ENCODE measurements at places on chromosomes 7 and 10.

- DNase-seq: no peak
Measured at GRCh38 chr10:20085115-20085514, 268.9 kb downstream of the PLXDC2 start.

DNA sequence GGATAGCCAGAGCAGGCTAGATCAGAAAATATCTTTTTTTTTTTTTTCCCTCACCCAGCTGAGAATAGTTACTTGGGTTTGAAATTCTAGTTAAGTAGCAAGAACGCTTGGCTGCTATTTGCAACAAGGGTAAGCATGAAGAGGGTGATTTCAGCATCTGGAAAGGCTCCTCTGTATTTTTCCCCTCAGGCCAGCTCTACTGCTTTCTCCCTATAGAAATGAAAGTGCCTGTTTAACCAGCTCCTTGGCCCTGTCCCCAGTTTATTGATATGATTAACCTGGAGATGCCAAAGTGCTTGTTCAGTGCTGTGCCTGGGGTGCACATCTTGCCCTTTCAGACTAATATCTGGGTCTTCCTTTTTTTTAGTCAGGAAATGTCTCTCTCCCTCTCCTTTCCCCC lies 37.1 kb downstream of the AP3M1 start:
- no peak for DNase-seq

DNA sequence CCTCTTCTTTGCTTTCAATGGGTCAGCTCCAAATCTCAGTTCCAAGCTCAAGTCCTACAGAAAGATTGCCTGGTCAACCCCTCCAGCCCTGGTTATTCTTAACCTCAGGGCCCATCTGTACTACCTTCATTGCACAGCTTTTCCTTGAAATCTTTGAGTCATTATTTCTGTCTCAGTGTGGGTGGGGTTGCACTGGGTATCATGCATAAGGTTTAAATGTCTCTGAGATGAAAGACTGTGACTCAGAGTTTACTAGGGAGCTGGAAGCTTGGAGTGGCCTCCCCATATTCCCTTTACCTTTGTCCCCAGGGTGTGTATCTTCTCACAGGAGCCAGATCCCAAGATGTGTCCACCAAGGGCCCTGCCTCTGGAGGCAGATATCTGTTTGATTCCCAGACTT lies 3.3 kb upstream of the OR6V1 start:
- DNase-seq: no peak

DNA sequence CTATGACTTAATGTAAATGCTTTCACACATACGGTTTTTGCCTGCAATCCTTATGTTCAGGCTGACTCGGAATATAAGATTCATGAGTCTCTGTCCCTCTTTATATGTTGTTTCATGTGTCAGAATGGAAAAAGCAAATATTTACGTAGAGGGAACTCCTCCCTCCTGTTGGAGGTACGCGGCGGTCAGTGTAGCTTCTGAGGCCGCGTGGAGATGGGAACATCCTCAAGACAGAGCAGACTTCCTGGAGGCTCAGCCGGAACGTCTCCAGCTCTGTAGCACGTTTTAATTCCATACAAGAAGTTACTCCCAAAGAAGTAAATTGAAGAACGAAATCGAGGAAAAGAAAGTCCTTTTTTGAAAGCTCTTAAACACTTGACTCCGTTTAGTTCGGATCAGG lies 248.3 kb downstream of the EBF3 start:
- DNase-seq: no peak

DNA sequence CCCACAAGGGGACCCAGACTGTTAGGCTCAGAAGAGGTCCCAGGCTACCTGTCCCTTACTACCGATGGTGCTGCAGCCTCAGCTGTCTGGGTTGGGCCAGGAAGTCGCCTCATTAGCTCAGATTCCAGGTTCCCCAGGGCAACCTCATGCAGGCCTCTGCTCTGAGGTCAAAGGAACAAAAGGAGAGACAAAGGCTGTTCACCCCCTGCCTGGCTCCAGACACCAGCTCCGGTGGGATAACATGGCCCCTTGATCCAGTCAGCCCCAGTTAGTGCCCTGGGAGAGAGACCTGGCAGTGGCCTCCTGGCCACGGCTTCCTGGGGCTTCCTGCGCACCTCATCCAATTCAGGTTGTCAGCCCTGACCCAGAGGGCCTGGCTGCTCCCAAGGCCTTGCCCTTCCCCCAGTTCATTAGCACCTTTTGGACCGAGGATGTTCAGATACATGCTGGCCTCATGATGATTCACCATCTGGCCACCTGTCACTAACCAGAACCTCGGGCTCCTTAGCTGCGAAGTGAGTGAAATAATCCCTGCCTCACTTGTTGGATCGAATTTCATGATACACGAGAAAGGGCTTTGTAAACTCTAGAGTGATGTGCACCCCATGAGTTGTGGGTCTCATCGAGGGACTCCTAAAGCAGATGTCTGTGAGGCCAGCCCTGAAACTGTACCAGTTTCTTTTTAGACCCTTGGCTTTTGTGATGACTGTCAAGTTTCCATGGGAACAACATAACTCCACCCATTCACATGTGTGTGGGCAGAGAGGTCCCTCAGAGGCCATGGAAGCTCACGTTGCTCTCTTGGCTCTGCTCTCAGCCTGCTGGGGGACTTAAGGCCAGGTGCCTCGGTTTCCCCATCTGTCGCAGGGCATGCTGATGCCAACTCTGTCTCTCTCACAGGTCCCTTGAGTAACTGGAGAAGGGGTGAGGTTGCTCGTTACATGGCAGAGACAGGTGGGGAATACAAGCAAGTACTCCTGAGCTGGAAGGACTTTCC lies 79.5 kb upstream of the PCBD1 start:
- DNase-seq: no peak

DNA sequence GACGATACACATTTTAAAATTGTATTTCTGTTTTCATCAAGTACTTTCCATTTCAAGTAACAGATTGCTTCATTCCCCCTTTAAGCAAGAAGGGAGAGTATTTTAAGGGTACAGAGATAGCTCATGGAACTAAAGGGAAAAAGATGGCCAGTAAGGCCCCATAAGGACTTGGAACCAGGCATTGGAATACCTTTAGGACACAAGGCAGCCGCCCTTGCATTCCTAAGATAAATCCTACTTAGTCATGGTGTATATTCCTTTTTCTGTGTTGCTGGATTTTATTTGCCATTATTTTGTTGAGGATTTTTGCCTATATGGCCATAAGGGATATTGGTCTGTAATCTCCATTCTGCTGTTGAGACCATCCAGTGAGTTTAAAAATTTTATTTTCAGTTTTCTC lies 49.2 kb downstream of the BTRC start:
- DNase-seq: no peak
